ENCODE measurements at places on chromosomes 4 and X.

GRCh38 chrX:19640693-19641374 lies 125.5 kb upstream of the MAP3K15 start:
- no peak for DNase-seq

DNA sequence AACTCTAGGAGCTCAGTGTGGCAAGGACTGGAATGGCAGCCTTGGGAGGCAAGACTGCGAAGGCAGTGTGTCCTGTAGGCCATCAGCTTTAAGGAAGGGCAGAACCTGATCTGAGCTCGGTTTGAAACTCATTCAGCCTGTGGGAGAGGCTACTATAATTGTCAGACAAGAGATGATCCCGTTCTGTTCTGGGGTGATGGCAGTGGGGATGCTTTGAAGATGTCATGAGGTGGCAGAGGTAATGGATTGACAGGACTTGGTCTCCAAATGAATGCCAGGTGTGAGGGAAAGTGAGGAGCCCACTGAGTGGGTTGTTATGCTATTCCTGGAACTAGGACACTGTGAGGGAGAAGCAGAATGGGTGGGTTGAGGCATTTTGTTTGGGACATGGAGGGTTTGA lies 144.9 kb downstream of the PJA1 start:
- no peak for DNase-seq

DNA sequence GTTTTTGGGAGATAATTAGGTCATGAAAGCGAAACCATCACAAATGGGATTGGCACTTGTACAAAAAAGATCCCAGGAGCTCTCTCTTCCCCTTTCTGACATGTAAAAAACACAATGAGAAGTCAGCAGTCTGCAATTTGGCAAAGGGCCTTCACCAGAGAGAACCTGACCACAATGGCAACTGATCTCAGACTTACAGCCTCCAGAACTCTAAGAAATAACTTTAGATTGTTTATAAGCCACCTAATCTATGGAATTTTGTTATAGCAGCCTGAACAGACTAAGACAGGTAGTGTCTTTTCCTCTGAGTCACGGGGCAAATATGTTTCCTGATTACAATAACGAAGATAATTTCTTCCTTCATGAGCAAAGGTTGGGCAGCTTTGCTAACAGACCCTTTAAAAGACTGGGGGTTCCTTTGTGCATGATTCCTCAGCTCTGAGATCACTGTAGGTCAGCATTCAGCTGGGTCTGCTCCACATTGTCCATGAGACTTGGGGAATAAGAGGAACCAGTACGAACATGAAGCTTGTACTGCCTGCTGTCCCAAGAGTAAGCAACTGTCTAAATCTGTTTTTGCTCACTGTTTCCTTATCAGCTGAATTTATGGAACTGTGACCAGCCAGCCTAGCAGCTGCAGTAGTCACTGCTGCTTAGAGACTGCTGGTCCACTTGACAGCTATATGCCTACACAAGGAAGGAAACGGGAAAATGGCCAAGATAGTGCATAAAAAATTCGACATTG lies 191.6 kb downstream of the ANAPC10 start:
- no peak for DNase-seq

DNA sequence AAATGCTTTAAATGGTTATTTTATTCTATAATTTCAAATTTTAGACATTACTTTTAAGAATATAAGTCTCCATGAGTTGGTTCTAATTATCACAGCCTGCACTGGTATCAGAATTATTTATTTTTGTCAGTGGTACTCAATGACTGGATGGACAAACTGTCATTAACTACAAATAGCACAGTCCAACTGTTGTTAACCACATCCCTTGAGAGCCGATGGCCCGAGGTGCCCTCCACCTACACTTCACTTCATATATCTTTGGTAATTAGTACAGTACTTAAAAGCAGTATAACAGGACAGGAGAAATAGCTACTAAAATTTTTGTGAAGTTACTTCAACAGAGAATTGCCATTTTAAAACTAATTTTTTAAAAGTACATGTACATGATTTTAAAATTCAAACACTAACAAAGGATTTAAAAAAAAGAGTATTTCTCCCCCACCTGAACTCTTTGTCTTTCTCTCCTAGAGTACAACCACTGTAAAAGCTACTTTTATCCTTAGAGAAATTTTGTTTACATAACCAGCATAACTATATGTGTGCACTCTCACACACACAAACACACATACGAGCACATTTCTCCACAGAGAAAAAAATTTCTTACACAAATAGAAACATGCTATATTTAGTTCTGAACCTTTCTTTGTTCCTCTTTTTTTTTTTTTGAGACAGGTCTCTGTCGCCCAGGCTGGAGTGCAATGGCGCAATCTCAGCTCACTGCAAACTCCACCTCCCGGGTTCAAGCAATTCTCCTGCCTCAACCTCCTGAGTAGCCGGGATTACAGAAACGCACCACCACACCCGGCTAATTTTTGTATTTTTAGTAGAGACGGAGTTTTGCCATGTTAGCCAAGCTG lies 6.5 kb downstream of the TIFA start:
- DNase-seq, result no peak

- no peak for DNase-seq
These were observed 683.6 kb upstream of the TENM3 start for GRCh38 chr4:181559637-181560036.

- no peak for DNase-seq
These were observed 4.2 kb upstream of the ERVMER34-1 start for GRCh38 chr4:52755426-52755825.

DNA sequence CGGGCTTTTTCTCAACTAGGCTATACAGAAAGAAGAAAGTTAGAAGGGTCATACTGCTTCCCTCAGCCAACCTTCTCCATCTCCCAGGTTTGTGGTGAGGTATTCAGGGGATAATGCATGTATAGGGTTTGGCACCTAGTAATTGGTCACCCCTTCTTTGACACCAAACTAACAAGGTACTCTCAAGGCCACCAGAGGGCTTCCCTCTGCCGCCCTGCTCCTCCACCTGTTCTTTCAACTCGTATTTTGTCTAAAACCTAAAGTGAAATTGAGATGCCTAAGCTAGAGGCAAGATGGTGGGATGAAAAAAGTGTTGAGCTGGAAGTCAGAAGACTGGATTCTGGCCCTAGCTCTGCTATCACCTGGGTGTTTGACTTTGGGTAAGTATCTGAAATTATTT lies 22.0 kb downstream of the CT47C1 start:
- no peak for DNase-seq

DNA sequence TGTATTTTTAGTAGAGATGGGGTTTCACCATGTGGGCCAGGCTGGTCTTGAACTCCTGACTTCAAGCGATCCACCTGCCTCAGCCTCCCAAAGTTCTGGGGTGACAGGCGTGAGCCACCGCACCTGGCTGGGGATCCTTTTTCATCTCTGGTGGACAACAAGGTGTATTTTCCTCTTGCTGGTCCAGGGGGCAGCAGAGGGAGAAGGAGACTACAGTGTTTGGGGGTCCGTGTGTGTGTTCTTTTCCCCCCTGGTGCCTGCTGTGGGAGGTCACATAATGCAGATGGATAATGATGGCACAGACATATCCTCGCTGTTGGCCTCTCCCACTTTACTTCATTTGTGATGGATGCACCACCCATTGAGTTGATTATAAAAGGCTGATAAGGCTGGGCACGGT lies 39.0 kb upstream of the CD99 start:
- no peak for DNase-seq

- DNase-seq, result no peak
These were observed 28.9 kb downstream of the CPLX1 start for GRCh38 chr4:797066-797465.

GRCh38 chrX:150870487-150871340 lies 27.8 kb downstream of the CD99L2 start:
- DNase-seq, result no peak

GRCh38 chrX:101370888-101371504 lies 15.0 kb downstream of the BTK start:
- no peak for DNase-seq

Data from stimulated activated CD4-positive, alpha-beta T cell treated with anti-CD3 and anti-CD28 coated beads, Interleukin-1b, Interleukin-23, amount 100 ng/mL, for 1 hour (primary cell).